Activated T-helper 1 cell treated with anti-CD3 and anti-CD28 coated beads, Interleukin-12 subunit alpha, Interleukin-12 subunit beta, Interleukin-2, Interleukin-4 antibody, amounts not matched to agents 30 ng/mL and 10 ng/mL and 1 ng/mL, durations not matched to agents 14 hours and 24 hours and 36 hours (primary cell): ENCODE measurements at places on chromosomes 11 and 22. TPM values are rescaled to one million over a fixed set of nuclear protein-coding genes. Genes with fewer than 3 reads are reported as not detected.

Gene C11orf87
- not detected in 2 replicates for total RNA-seq

Gene HBG1
- not detected in 2 replicates for total RNA-seq

Gene ARL2
- total RNA-seq: 67.3 and 71.2 TPM in 2 replicates

Gene CRYBA4
- total RNA-seq: not detected in 2 replicates

Gene MS4A4E
- not detected in 2 replicates for total RNA-seq

Gene THYN1
- 55.0 and 58.8 TPM in 2 replicates for total RNA-seq
